H1 (cell line): ENCODE measurements at places on chromosomes 2 and 18. TPM values are rescaled to one million over a fixed set of nuclear protein-coding genes. Genes with fewer than 3 reads are reported as not detected.

ZNF521 gene
- total RNA-seq, result 15.8 and 16.8 TPM in 2 replicates

GRCh38 chr2:111164078-111164477 lies 43.4 kb downstream of the BCL2L11 start:
- DNase-seq, result peak; percentile 36

SNORC gene
- total RNA-seq, result 1.6 and 2.1 TPM in 2 replicates

FAHD2B gene
- 36.9 and 39.4 TPM in 2 replicates for total RNA-seq

DNA sequence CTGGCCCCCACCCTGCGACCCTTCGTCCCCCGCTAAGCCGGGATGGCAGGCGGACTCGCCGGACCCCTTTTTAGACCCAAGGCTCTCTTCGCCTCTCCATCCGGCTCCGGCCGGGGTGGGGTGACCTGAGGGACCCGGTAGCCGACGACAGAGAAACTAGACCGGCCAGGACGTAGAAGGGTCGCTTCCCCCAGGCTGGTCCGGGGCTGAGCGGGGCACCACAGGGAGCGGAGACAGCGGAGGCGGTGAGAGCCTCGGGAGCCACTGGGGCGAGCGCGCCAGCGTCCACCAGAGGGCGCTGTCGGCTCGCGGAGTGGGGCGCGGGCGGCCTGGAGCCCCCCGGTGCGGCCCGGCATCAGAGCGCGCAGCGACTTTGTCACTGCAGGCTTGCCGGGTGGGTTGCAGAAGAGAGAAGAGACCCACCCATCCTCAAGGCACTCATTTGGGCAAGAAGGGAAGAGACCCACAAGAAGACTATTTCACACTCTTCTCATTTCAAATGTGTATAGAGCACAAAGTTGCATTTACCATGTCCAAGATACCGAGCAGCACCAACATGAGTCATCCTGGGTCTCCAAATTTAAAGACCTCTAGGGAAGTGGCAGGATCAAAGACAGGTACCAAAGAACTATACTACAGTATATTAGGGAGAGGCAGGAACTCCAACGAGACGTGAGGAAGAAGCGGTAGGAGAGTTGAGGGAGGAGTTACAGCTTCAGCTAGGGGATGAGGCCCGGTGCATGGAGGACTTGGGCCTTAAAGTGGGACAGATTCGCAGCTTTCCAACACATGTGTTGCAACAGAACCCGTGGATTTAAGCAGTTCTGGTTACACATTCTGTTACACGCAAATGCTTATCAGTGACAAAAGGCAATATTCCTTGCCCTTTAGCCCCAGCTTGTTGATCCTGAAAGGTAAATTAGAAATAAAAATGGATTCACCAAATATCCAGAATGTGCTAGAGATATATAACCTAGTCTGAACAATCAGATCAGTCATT lies 7.6 kb upstream of the PRKCE start:
- no peak for DNase-seq

GRCh38 chr2:149002378-149002890 lies 36.1 kb upstream of the LYPD6B start:
- DNase-seq, result no peak

FAM110C gene
- 13.2 and 15.4 TPM in 2 replicates for total RNA-seq

GRCh38 chr18:39062426-39062825 lies 1496.8 kb upstream of the CELF4 start:
- no peak for DNase-seq

GRCh38 chr2:85661139-85661858 lies 6.7 kb downstream of the SFTPB start:
- DNase-seq, result no peak

DNA sequence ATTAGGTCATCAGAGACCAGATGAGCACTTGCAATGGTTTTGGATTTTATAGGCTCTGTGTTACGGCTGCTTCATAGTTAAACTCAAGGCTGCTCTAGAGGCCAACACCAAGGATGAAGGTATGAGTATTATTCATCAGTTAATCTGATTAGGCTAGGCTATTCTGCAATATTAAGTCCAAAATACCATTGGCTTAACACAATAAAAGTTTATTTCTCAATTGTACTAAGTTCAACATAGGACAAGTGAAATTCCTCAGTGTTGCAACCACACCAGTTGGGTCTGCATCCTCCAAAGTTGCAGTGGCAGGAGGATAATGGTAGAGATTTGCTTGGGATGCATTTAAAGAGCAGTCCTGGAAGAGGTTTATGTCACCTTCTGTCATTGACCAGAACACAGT lies 538.3 kb upstream of the CDH2 start:
- DNase-seq, result no peak

THSD7B gene
- total RNA-seq, result 2.2 and 2.9 TPM in 2 replicates

- DNase-seq, result no peak
Measured at GRCh38 chr2:16044946-16045456, 104.7 kb downstream of the MYCN start.

MC2R gene
- not detected in 2 replicates for total RNA-seq
